ENCODE measurements at places on chromosomes 16 and 17.

- DNase-seq = no peak
Measured at GRCh38 chr17:73492821-73493814, 151.1 kb downstream of the SDK2 start.

DNA sequence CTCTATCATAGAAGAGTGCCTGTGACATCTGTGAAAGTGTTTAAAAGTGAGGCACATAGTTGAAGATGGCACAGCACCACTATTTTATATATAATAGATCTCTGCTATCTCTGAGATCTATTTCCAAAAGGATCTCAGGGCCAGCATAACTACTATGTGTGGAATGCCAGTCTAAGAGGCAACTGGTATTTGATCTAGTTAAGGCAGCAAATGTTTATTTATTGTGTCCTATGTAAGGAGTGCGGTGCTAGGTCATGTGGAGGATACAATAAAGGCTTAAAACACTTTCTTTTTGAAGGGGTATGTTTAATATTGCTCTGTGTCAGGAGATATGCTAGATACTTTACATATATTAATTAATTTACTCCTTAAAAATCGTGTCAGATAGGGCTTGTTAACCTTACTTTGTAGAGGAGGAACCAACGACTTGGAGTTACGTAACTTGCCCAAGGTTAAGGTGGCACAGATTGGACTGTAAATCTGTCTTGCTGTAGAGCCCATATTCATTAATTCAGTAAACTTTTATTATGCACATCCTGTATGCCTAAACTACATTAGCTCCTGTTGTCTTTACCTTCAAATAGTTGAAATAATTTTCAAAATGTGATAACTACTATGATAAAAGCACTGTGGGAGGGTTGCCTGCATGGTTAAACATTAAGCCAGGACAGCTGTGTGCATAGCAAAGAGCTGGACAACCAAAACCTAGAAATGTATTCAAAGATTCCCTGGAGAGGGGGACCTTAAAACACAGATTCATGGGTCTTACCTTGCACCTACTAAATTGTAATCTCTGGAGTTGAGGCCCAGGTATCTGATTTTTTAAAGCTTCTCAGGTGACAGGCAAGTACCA is 83.3 kb downstream of the NLK start:
- no peak for DNase-seq

GRCh38 chr17:5793157-5793556 is 208.8 kb upstream of the NLRP1 start:
- no peak for DNase-seq

DNA sequence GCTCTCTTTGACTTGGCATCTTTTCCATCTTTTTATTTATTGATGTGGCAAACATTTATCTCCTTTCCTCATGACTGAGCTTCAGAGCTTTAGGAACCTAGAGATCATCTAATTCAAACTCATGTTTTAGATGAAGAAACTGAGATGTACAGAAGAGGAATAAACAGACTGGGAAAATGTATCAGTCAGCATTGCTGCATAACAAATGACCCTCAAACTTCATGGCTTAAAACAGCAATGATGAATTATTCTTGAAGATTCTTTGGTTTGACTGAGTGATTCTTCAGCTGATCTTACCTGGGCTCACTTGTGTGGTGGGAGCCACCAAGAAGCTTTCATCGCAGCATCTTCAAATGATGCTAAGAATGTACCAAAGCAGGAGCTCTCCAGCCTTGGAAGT is 44.0 kb upstream of the IRF8 start:
- no peak for DNase-seq

DNA sequence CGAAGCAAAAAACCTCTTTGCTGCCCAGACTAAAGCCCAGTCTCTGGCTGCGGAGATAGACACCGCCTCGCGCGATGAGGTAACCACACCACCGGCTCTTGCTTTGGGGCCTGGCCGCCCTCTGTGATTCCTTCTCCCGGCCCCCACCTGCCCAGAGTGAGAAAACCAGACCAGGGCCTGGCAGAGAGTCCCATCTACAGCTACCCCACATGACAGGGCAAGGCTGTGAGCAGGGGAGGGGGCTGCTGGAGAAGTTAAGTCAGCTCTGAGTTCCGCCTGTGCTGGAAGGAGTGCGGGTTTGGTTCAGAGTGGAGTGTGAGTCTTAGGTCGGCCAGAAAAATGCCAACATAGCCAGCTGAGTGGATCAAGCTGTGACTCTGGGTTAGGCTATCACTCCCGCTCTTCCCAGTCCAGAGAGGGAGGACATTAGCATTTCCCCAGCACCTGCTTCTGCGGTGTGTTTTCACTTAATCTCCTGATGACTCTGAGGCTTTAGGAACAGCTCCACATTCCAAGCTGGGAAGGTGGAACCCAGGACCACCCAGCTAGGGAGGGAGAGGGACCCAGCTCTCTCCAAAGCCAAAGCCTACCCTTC is 139.0 kb downstream of the RAB11FIP4 start:
- no peak for DNase-seq

- DNase-seq = no peak
Measured at GRCh38 chr17:30292286-30292858, 628 bp upstream of the BLMH start.

DNA sequence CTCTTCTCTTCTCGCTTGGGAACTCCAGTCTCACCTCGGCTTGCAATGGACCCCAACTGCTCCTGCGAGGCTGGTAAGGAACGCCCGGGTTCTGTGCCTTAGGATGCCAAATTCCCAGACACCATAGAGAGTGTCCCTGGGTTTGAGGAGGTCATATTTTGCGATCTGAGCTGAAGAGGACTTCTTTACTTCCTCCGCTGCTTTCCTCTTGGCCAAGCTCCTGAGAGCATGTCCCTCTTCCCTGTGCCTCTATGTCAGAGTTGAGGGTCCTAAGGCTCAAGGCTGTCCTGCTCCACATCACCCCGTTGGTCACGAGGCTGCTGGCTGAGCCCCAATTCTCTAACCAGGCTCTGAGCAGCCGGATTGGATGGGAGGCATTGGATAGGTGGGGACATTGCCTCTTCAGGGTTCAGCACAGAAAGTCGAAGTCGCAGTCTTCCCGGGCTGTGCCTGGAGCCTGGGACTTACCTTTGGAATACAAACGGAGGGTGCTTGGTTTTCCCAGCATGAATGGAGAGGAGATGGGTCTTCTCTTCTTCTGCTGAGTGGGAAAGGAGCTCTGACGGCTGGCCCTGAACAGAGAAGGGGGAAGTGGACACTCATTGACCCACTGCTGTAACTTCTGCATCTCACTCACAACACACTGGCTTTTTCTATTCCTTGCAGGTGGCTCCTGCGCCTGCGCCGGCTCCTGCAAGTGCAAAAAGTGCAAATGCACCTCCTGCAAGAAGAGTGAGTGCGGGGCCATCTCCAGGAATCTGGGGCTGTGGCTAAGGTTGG is 416 bp downstream of the MT1H start:
- DNase-seq = no peak

DNA sequence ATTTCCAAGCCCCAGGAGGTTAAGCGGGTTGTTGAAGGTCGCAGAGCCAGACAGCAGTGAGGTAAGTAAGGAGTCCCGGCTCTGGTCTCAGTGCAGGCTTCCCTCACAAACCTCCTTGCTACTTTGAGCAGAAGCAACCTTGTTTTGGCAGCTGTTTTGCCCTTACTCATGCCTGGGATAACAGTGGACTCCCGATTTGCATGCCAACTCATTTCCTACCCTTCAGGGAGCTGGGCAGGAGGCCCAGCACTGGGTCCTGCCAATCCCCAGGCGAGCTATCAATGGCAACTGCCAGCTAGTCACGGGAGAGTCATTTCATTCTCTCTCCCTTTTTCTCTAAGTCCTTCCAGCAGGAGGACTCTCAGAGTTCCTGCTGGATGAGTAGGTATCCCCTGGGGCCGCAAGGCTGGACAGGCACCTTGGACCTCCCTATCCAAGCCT is 72.0 kb upstream of the KSR1 start:
- DNase-seq = peak; percentile 95

DNA sequence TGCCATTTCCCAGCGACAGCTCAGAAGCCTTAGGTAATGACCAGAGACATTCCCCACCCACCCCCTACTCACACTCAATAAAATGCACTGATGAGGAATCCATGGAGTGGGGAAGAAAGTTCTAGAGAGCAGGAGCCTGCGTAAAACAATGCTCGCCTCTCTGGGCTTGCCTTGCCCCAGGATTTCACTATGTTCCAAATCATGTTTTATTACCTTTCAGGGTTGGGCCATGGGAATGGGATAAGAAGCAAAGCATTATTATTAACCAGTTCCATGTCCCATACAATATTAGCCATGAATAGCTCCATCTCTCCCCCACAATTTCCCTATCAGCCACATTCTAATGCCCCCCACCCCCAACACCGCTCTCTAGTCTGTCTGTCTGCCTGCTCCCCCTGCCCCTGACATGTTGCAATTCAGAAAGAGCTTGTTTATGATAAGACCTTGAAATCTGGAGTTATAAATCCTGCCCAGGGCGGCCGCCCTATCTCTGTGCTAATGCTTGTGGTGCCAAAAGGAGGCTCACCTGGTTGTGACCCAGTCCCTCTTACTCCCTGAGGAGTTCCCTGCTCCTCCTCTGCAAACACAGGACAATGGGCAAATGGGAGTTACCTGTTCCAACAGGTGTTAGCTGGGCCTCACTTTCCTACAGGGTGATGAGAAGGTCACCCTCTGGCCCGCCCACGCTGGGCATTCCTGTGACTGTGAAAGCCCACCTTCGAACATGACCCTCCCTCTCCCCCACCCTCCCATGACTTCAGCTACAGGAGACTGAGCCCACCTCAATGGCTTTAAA is 28.0 kb upstream of the DDX52 start:
- DNase-seq = no peak

DNA sequence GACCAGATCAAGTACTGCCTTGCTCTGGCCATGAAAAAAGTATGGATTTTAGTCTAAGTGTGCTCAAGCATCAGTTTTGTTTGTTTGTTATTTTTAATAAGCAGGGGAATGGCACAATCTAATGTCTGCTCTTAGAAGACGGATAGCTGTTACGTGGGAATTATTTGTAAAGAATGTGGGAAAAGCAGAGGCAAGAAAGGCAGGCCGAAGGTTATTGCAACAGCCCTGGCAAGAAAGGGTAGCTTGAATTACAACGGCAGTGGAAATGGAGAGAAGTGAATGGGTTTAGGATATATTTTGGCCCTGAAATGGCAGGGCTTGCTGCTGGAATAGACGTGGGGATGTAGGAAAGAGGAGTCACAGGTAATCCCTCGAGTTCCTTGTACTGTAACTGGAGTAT is 987 bp upstream of the HASPIN start:
- no peak for DNase-seq

DNA sequence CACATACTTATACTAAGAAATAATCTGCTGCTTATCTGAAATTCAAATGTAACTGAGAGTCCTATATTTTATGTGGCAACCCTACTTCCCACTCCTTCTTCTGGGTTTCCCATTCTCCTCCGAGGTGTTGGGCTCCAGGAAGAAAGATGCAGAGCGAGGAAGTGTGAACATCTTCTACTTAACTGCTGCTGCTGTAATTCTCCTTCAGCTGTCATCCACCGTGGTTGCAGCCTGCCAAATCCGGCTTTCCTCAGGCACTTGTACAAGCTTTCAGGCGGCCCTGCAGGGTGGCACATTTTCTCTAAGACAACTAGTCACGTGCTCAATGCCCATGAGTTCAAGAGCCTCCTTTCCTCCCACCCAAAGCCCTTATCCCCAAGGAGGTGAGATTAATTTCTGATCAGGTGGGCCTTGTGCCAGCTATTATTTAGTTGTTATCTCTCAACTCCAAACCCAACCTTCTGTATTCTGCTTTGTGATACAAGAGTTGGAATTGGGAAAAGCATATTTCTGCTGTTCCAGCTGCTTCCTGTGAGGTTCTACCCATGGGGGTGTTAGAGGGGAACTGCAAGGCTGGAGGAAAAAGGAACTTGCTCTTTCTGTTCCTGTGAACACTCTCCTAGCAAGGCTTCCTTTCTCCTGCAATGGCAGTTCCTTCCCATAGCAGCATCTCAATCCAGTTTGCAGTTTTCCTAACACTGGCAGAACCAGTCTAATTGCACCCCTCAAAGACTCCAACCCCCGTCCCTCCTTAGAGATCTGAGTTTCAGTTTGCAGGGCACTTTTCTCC is 67.6 kb upstream of the RBBP6 start:
- no peak for DNase-seq

- DNase-seq = no peak
Measured at GRCh38 chr17:36627101-36627500, 25.7 kb downstream of the MRM1 start.

GRCh38 chr16:1335996-1336395 is 2.6 kb downstream of the BAIAP3 start:
- no peak for DNase-seq

- no peak for DNase-seq
Measured at GRCh38 chr17:3954976-3955672, 9.1 kb downstream of the ATP2A3 start.

GRCh38 chr16:52740766-52741165 is 193.8 kb upstream of the TOX3 start:
- no peak for DNase-seq

- DNase-seq = no peak
Measured at GRCh38 chr17:57466521-57466920, 210.2 kb downstream of the MSI2 start.

DNA sequence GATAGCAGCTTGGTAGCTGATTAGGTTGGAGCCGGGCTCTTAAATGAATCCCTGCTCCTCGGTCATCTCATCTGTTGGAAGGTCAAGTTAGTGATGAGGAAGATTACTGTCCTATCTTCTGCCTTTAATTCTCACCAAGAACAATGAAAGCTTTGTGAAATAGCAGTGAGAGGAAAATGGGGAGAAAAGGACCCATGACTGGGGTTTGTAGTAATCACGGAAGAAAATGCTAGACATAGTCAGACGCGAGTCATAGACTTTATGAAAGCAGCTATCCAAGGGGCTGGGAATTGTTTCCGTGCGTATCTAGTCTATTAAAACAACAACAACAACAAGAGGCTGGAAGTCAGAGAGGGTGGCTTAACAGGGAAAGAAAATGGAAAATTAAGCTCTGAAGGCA is 18.3 kb downstream of the PIK3R5 start:
- DNase-seq = no peak

DNA sequence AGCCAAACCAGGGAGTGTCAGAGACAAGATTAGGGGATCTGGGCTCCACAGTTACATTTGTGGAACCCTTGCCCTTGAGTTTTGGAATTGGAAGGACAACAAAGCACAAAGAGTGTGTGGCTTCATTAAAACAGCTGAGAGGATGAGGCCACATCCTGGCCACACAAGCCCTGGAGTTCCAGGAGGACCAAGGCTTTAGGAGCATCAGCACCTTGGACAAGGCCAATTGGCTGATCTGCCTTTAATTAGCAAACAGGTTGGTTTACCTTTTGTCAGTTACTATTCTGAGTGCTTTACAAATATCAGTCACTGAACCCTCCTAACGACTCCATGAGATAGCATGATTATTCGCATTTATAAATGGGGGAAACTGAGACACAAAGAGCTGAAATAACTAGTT is 54.7 kb downstream of the SLC6A2 start:
- DNase-seq = no peak

All from AG08395 (cell line).